Activated T-helper 1 cell treated with anti-CD3 and anti-CD28 coated beads, Interleukin-2, amount 50 U/mL, for 16 hours (primary cell): ENCODE measurements at places on chromosomes 2 and 18.

GRCh38 chr2:137138263-137138662, 372.9 kb downstream of the THSD7B start:
- no peak for DNase-seq

DNA sequence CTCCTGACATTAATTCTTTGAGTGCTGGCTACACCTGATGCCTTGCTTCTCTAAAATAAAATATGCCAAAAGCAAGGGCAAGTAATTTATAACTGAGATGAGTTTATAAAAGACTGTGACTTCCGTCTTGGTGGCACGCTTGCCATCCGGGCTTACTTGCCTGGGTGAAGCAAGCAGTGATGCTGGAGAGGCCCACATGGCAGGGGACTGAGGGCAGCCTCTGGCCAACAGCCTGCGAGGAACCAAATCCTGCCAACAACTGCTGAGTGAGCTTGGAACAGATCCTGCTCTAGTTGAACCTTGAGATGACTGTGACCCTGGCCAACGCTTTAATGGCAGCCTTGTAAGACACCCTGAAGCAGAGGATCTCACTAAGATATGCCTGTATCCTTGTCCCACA, 96.1 kb upstream of the CAPN13 start:
- no peak for DNase-seq

- DNase-seq: no peak
Measured at GRCh38 chr2:54330926-54331835, 75.2 kb upstream of the TSPYL6 start.

GRCh38 chr2:159140070-159140769, 146.3 kb downstream of the WDSUB1 start:
- DNase-seq: no peak

GRCh38 chr2:104656571-104657163, 197.2 kb upstream of the POU3F3 start:
- no peak for DNase-seq

GRCh38 chr2:40551081-40551480, 99.2 kb upstream of the SLC8A1 start:
- no peak for DNase-seq
